ENCODE measurements at places on chromosomes 7 and 10. TPM values are rescaled to one million over a fixed set of nuclear protein-coding genes. Genes with fewer than 3 reads are reported as not detected.

SPDYE11 gene
- total RNA-seq: not detected

GRCh38 chr7:18177815-18178660 is 150.4 kb upstream of the PRPS1L1 start:
- DNase-seq: no peak

- DNase-seq: no peak
Measured at GRCh38 chr10:78406648-78407008, 373.0 kb downstream of the RPS24 start.

DNA sequence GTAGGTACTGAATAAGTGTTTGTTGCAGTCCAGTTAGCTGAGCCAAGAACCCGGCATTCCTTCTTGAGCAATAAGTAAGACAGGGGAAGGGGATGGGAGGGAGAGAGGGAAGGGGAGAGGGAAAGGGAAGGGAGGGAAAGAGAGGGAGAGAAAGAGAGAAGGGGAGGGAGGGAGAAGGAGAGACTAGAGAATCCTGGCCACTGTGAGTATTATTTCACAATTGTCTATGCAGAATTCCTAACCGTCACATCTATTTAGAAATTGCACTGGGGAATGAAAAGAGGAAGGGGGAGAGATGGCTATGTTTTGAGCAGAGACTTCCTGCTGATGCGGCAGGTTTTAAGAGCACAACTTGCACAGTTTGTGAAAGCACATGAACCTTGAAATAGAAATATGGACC is 251.4 kb upstream of the ZMIZ1 start:
- no peak for DNase-seq

DNA sequence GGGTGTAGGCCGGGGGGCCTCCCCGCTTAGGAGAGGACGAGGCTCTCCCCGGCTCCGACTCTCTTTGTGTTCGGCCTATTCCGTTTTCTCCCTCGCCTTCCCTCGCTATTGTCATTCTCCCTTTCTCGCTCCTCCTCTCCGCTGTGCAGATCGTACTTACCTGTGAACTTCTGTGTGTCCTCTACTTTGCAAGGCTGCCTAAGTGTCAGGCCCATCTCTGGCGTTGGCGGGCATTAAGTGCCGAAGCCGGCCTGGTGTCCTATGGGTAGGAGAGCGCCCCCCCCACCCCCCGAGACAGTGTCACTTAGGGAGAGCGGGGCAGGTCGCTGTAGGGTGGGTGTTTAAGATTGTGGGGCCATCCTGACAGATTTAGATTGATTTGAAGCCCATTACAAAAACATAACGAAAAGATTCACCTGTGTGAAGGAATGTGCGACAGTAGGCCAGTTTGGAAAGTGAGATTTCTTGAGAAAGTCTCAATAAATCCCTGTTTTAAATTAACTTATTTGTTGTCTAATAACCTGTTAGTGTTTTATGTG is 579 bp downstream of the RBM33 start:
- peak; percentile 74 for DNase-seq

PTTG1IP2 gene
- total RNA-seq: not detected

BRAF gene
- 6.7 TPM for total RNA-seq

ARHGAP22 gene
- 44.4 TPM for total RNA-seq

CPXM2 gene
- 19.8 TPM for total RNA-seq

- DNase-seq: peak; percentile 17
Measured at GRCh38 chr7:89771003-89771636, 383.1 kb upstream of the STEAP1 start.

GRCh38 chr7:151007469-151007898 is 16.7 kb downstream of the NOS3 start:
- DNase-seq: no peak

GRCh38 chr7:27032839-27033238 is 63.0 kb downstream of the HOXA1 start:
- peak; percentile 34 for DNase-seq

GRCh38 chr7:14760730-14761478 is 141.6 kb downstream of the DGKB start:
- no peak for DNase-seq

MEIG1 gene
- not detected for total RNA-seq

DNA sequence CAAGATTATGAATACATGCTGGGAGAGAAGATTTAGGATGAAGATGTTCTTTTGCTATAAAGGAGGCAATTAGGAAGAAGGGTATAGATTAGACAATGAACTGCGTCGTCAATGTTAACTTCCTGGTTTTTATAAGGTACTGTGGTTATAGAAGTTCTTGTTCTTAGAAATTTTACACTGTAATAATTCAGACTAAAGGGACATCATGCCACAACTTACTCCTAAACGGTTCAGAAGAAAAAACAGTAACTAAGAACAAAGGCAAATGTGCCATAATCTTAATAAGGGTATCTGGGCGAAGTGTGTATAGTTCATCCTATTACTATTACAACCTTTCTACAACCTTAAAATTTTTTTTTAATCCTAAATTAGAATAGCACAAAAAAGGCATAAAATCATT is 31.3 kb upstream of the DDC start:
- DNase-seq: no peak

GSTO1 gene
- 236 TPM for total RNA-seq
